ENCODE measurements at places on chromosomes 12 and 14.

DNA sequence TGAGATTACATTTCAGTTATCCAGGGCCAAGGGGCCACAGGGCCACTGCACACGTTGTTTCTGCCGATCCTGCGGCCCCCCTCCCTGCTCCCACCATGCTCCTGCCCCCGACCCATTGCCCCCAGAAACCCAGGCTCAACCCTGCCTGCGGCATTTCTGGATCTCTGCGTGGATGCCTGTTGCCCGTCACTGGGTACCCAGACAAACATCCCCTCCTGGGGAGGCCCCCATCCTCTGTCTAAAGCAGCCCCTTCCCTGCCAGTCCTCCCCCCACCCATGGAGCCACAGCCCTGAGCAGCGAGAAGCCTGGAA, 326.4 kb upstream of the SFSWAP start:
- no peak for DNase-seq

GRCh38 chr12:32305163-32305562, 94.2 kb upstream of the FGD4 start:
- DNase-seq = peak; percentile 58

DNA sequence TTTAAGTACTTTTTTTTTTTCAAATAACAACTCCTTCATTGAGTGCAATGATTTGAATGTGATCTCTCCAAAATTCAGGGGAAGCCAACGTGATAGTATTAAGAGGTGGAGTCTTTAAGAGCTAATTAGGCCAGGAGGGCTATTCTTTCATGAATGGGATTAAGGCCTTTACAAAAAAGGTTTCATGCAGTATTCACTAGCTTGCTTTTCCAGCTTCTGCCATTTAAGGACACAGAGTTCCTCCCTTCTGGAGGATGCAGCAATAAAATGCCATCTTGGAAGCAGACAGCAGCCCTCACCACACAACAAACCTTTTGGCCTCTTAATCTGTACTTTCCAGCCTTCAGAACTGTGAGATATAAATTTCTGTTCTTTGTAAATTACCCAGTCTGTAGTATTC, 586.8 kb upstream of the LMO3 start:
- no peak for DNase-seq

DNA sequence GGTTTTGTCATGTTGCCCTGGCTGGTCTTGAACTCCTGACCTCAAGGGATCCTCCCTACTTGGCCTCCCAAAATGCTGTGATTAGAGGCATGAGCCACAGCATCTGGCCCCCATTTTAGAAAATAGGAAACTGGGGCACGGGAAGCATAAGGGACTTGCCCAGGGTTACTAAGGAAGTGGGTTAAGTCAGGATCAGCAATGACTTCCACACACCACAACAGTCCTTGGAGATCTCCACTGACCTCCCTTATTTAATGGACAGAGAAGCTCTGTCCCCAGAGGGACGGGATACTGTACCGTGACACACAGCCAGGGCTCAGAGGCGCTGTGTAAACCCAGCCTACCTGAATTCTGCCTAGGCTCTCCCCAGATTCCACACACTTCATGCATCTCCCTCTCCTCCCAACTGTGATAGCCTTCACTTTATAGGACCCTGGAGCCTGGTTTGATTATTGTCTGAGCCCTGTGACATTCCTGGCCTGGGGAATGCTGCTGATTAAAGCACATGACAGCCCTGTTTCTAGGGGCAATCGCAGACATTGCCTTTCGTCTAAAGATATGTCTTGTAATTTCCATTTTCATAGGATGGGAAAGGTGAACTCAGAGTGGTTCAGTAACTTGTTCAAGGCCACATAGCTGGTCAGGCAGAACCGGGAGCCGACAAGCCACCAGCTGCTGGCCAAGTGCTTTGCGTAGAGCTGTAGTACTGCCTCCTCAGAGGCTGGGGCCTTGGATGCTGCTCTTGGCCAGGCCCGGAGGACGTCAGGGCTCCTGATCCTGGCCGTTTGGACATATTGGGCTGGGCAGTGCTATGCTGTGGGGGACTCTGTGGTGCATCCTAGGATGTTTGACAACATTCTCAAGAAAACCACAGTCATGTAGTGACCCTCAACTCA, 20.8 kb downstream of the SERPINA1 start:
- no peak for DNase-seq

- DNase-seq = no peak
Observed at GRCh38 chr12:87439990-87440827, 589.0 kb downstream of the C12orf50 start.

- DNase-seq = peak; percentile 80
Observed at GRCh38 chr12:49622501-49623141, 740 bp upstream of the PRPF40B start.

GRCh38 chr12:104533134-104533533, 76.4 kb downstream of the CHST11 start:
- no peak for DNase-seq

DNA sequence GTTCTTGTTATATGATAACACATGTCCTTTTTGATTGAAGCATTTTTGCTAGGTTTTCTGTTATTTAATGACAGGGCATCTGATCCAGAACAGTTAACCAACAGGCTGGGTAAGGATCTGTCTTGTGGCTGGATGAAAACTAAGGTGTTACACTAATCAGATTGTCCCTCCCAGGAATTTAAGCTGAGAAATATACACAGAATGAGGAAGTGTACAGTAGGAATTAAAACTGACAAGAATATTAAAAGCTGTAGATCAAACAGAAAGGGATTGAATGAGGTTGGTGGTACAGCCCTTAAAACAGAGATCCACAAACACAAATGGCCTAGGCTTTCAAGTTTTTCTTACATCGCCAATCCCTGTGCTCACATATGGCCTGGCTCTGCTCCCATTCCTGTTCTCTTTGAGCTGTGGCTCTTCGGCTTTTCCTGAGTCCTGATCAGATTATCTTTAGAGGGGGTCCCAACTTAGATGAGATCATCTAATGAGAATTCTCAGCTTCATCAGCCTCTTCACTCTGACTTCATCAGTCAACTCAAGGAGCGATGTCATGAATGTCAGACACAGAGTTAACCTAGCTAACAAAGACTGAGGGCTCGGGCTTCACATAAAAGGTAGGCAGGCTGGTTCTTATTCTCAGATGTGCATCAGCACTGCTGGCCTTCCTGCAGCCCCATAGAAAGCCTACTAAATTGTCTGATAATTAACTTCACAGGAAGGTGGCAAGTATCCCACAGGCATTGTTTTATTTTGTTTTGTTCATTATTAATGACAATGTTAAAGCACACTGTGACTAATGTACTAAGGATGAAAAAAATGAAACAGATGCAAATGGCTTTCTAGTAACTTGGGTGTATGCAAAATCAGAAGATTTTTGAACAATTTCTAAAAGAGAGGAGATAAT, 11.4 kb downstream of the PYGL start:
- no peak for DNase-seq
